ENCODE measurements at places on chromosomes 5 and 9. TPM values are rescaled to one million over a fixed set of nuclear protein-coding genes. Genes with fewer than 3 reads are reported as not detected.

The SURF2 gene
- 11.0 TPM for total RNA-seq

The AFAP1L1 gene
- total RNA-seq: 3.4 TPM

The FOXD4L6 gene
- 0.37 TPM for total RNA-seq

The ZNF483 gene
- 1.2 TPM for total RNA-seq

The OR1Q1 gene
- total RNA-seq: not detected

The C9orf50 gene
- not detected for total RNA-seq

The ARL10 gene
- total RNA-seq: 23.8 TPM

The CORO2A gene
- 0.30 TPM for total RNA-seq

The NIPAL4 gene
- total RNA-seq: 0.14 TPM

Data from smooth muscle cell of the umbilical artery (primary cell).